ENCODE measurements at places on chromosomes 7 and 10. TPM values are rescaled to one million over a fixed set of nuclear protein-coding genes. Genes with fewer than 3 reads are reported as not detected.

GRCh38 chr10:84176836-84177474 lies 3.4 kb downstream of the GPR15LG start:
- DNase-seq: no peak

DNA sequence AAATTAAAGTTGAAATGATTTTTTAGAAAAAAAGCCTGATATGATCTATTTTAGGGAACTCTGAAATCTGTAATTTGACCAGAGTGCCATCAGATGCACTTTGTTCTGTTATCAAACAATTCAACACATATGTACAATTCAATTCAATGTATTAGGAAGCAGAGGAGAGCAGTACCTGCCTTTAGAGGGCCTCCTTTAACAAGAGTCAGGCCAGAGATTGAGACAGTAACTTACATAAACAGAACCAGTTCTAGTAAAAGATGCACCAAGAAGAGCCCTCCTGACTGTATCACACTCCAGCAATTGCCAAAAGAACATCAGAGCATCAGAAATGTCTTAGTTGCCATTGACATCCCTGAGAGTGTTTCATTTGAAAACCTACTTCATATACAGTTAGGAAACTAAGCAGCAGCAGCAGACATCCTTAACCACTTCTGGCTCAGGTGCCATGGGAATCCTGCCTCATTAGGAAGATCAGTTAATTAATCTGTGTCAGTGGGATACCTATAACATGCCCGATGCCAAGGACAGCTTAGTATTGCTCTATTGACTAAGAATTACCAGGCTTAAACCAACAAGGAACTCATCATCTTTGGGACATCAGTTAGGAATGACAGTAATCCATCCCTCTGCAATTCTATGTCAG lies 1222.6 kb upstream of the LRRN3 start:
- no peak for DNase-seq

DNA sequence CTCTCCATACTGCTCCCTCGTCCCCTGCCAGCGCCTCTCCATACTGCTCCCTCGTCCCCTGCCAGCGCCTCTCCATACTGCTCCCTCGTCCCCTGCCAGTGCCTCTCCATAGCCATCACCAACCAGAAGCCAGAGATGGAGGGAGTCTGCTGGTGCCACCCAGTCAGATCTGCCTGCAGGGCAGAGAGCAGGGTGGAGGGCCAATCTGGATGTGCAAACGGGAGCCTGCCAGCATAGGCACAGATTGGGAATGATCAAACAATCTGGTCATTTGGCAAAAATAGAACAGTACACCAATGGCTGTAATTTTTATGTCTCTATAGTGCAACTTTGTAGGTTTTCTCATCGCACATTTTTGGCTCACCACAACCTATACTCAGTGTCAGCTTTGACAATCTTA lies 76.9 kb upstream of the LRRC4 start:
- no peak for DNase-seq

DNA sequence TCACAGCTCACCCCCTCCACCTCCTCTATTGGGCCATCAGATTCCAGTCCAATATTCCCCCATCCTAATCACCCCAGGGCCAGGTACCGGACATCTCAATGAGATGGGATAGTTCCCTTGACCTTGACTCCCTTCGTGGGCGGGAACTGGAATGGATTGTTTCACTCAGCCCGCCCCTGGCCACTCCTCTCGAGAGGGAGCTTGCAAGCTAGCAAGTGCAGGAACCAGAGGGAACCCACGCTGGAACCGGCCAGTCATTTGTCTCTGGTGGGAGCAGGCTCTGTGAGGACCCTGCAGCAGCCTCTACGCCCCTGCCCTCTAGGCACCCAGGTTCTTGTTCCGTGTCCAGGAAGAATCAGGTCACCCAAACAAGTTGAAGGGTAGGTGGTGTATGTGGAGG lies 11.0 kb upstream of the RADIL start:
- DNase-seq: no peak

DNA sequence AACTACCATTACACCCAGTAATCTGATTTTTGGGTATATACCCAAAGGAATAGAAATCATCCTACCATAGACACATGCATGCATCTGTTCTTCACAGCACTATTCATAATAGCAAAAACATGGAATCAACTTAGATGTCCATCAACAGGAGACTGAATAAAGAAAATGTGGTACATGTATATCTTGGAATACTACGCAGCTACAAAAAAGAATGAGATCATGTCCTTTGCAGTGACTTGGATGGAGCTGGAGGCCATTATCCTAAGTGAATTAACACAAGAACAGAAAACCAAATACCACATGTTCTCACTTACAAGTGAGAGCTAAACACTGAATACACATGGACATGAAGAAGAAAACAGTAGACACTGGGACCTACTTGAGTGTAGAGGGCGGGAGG lies 254.9 kb downstream of the CACNA2D1 start:
- no peak for DNase-seq

GRCh38 chr10:93059975-93060886 lies at the start of gene CYP26C1:
Gene CYP26C1 (plus strand): TSS chr10:93060798. CDS start chr10:93061264, 466 bp downstream.
- no peak for DNase-seq

- no peak for DNase-seq
Observed at GRCh38 chr10:69057261-69057950, 30.5 kb upstream of the SRGN start.

- peak; percentile 74 for DNase-seq
Observed at GRCh38 chr10:67790534-67791408, 47.2 kb downstream of the DNAJC12 start.

- no peak for DNase-seq
Observed at GRCh38 chr7:7569081-7569527, 2.4 kb downstream of the MIOS start.

GRCh38 chr10:26832960-26833359 lies 27.8 kb downstream of the ABI1 start:
- DNase-seq: no peak

GRCh38 chr7:84447636-84448293 lies 253.2 kb upstream of the SEMA3A start:
- DNase-seq: no peak

GRCh38 chr7:106561666-106562411 lies 99.1 kb downstream of the CCDC71L start:
- DNase-seq: no peak

DNA sequence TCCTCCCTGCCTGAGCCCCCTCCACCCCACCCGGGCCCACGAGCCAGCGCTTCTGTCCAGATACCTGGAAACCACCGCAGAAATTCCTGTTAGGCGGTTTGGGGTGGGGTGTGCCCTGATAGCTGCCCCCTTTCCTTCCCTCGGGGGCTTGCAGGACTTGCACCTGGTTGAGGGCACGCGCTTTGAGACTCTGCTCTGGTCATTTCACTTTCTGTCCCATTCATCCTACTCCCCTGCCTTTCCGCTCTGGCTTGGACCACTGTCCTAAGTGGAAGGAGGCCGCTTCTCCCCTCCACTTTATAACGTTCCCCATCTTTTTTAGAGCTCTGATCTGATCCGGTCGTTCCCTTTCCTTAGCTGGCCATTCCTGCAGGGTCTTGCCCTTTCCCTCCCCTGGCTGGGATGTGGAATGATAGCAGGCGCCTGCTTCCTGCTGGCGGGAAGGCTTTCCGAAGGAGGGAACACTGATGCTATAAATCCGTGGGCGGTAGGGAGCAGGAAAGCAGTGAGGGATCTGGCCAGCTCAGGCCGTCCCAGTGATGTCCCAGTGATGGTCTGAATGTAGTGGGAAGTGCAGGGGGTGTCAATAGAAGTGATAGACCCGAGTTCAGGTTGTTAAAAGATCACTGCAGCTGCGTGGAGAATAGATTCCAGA lies 852 bp upstream of the PRKAR1B start:
- DNase-seq: peak; percentile 40

GRCh38 chr10:23375366-23375765 lies 30.8 kb upstream of the C10orf67 start:
- no peak for DNase-seq

GRCh38 chr10:17403161-17403560 lies 51.2 kb downstream of the ST8SIA6 start:
- no peak for DNase-seq

DNA sequence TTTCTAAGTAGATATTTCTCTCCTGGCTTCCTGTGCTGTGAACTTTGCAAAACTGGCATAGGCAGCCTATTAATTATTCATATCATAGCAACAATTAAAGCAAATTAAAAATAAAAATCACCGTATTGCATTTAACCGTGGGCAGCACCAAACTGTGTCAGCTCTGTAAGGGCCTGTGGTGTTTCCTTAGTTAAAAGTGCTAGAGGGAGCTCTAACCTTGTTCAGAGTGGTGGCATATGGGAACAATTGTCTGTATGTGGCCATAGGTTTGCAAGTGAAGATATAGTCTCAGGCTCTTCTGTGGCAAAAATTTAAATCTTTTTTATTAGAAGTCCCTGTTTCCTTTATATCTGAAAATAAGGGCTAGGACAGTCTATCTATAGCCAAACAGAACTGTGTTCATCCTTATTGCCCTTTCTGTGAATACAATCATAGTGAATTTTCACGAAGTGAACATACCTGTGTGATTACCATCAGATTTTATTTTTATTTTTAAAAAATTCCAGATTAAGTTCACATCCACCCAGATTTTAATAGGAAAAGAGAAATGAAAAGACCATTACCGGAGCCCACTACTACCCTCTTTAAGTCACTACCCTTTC lies 92.6 kb downstream of the POLL start:
- peak; percentile 19 for DNase-seq

The PANK1 gene
- total RNA-seq: 5.9 TPM

The AGR2 gene
- not detected for total RNA-seq

The OR2A7 gene
- total RNA-seq: 0.50 TPM

The PIP gene
- total RNA-seq: not detected

The ALOX5 gene
- total RNA-seq: not detected

The SEMA4G gene
- total RNA-seq: 1.8 TPM

The MARVELD1 gene
- total RNA-seq: 12.1 TPM

The LIPK gene
- not detected for total RNA-seq

The MYPN gene
- total RNA-seq: under 0.01 TPM

Data from fibroblast of lung (primary cell).